ENCODE measurements at places on chromosomes 1 and 21.

DNA sequence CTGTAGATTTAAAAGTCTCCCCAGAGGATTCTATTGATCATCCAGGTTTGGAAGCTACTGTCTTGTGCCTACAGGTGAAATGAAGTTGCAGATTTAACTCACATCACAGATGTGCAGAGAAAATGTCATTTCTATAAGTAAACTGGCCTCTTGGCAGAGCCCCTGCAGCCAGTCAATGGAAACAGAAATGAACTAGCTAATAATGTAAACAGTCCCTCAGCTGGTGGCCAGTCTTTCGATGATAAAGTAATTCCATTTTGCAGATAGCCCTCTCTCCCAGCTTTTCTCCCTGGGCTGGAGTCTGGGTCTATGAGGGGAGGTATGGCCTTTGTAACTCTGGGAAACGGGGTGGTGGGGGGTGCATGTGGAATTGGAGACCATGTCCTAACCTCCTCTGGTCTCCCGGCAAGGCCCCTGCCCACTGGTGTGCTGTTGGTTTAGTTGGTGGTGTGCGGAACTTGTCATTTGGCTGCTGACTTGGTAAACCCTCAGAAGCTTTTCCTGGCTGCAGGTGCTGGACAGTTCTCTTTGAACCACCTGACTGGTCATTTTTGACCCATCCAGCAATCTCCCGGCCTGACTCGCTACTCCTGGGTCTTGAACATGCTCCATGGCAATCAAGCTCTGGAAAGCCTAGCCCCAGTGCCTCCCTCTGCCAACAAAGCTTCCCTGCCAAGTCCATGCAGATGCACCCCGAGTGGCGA lies 14.9 kb downstream of the TBX19 start:
- no peak for DNase-seq

DNA sequence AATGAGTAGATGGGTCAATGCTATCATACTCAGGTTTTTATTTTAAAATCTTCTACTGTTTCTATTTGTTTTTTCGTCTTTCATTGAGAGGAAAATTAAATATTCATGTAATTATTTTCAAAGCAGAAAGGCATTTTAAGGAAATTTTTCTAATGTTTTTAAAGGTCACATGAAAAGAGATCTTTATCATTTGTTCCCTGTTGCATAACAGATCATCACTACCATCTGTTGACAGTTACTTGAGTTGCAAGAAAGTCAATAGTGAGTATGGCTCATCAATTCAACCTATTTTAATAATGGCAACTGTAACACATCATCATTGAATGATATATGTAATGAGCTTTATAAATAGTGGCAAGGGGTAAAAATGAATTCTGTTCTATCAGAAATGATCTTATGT lies 369.7 kb downstream of the DPYD start:
- DNase-seq: no peak

DNA sequence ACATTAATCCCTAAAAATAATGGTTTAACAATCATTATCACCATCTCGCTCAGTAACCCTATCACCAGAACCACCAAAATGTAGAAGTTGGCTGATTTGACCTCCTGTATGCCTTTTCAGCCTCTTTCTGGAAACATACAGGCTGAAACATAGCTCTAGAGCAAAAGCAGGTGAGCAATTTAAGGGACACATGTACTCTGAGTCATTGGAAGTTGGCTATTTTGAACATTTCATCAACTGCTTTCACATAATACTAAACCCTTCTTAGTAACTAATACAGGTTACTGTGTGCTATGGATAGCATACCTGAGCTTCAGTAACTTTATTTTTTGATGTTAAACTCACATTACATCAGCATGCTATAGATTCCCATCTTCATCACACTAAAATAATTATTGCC lies 19.8 kb upstream of the DDAH1 start:
- no peak for DNase-seq

- no peak for DNase-seq
Observed at GRCh38 chr1:240329443-240329842, 237.8 kb downstream of the FMN2 start.

GRCh38 chr1:160453443-160453842 lies 53.1 kb downstream of the VANGL2 start:
- DNase-seq: no peak

- DNase-seq: no peak
Observed at GRCh38 chr1:82515650-82516049, 714.9 kb downstream of the ADGRL2 start.

GRCh38 chr21:22609802-22610201 lies 1611.6 kb downstream of the NCAM2 start:
- DNase-seq: no peak

GRCh38 chr21:42397746-42398394 lies 2.0 kb upstream of the TMPRSS3 start:
- no peak for DNase-seq

DNA sequence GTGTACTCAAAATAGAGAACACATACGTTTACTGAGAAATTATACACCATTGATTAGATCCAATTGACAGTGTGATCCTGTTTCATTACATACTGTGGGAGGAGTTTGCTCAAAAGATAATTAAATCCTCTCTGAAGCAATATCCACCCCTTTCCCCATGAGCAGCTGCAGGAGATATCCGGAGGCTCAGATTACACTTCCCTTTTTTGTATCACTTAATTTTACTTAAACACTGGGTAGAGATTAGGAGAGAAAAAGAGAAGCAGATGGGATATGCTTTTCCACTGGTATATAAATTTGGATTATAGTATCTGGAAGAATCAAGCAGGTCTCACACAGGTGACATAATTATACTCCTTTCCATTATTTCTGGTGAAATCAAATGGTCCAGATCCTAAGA lies 333.3 kb upstream of the ZRANB2 start:
- DNase-seq: peak; percentile 1

GRCh38 chr1:207084701-207085180 lies 3.9 kb upstream of the C4BPB start:
- no peak for DNase-seq

- DNase-seq: no peak
Observed at GRCh38 chr1:247557926-247558674, 9.2 kb downstream of the GCSAML start.

All from GM04504 (cell line).